ENCODE measurements at places on chromosomes 7 and 10. TPM values are rescaled to one million over a fixed set of nuclear protein-coding genes. Genes with fewer than 3 reads are reported as not detected.
A peak's percentile ranks its signal among the peaks of the same experiment; 100 is the strongest.

DNA sequence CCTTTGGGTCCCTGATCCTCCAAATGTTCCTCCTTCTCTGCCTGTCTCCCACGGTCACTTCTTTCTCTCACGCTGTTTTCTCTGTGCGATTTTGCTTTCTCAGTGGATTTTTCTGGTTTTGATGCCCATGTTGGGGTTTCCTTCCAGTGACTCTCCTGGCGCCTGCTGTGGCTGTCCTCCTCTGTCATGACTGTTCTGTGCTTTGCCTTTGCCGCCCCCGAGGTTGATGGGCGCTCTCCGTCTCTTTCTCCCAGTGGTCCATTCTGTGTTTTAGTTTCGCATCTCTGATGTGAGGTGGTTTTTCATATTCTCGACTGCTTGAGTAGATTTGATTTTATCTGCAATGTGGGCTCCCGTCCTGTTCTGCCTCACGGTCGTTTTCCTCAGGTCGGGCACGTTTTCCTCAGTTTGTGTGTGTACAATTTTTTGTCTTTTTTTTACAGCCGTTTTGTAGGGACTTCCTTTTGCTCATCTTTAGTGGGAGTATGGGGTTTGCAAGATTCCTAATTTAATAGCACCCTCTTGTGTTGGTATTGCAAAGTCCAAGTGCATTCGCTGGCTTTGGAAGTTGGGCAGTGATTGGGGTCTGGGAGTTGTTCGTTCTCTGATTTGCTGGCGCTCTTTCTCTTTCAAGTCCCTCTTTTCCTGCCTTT lies 100.0 kb downstream of the INPP5A start:
- DNase-seq = peak; percentile 51

- DNase-seq = no peak
Measured at GRCh38 chr10:120783867-120784266, 67.3 kb upstream of the WDR11 start.

GRCh38 chr10:129161150-129161549 lies 305.9 kb upstream of the MGMT start:
- peak; percentile 91 for DNase-seq

GRCh38 chr7:74042746-74043522 lies 15.0 kb downstream of the ELN start:
- DNase-seq = no peak

- DNase-seq = peak; percentile 43
Measured at GRCh38 chr10:77909749-77910375, 16.7 kb downstream of the DLG5 start.

GRCh38 chr7:148192491-148192890 lies 398.1 kb upstream of the C7orf33 start:
- DNase-seq = no peak

Gene LRRC4
- total RNA-seq = 1.0 TPM

Gene C10orf67
- total RNA-seq = 0.35 TPM

Gene CYP3A7
- total RNA-seq = not detected

Gene RPEL1
- 0.25 TPM for total RNA-seq

Gene PNLIPRP3
- not detected for total RNA-seq

All from renal cortical epithelial cell (primary cell).